Naive thymus-derived CD4-positive, alpha-beta T cell (primary cell): ENCODE measurements at places on chromosomes 3 and 15. TPM values are rescaled to one million over a fixed set of nuclear protein-coding genes. Genes with fewer than 3 reads are reported as not detected.

DNA sequence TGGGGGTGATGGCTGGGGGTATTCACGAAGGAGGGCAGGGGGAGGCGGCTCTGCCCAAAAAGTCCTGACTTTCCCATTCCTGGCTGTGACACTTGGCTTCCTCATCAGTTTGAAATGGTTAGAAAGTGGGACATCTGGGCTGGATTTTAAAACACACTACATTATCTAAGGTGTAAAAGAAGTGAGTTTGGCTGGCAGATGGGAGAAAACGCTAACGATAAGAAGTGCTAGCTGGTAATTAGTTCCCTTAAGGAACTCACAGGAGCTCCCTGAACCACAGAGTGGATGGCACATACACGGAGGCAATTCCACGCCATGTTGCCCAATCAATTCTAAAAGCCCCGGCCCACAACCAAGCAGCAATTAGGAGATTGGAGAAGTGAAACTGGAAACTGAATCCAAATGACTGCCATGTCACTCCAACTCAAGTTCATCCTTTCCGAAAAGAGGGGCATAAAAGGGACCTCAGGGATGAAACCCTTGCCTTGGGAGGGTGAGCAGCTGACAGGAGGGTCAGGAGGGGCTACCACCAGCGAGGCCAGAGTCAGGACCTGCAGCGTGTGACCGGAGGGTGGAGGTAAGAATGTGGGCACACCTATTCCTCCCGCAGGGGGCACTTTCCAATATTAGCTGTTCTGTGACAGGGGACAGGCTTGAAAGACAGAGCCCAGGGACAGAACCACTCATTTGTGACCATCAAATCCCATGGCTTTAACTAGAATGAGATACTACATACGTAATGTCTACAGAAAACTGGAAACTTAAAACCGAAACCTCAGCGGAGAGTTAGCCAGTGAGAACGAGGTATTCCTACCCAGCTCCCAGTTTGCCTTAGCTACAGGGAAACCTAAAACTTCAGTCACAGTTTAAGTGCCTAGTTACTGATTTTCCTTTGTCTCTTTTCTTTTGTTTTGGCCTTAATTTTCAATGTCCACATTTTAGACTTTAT lies 95.3 kb upstream of the OXTR start:
- no peak for DNase-seq

DNA sequence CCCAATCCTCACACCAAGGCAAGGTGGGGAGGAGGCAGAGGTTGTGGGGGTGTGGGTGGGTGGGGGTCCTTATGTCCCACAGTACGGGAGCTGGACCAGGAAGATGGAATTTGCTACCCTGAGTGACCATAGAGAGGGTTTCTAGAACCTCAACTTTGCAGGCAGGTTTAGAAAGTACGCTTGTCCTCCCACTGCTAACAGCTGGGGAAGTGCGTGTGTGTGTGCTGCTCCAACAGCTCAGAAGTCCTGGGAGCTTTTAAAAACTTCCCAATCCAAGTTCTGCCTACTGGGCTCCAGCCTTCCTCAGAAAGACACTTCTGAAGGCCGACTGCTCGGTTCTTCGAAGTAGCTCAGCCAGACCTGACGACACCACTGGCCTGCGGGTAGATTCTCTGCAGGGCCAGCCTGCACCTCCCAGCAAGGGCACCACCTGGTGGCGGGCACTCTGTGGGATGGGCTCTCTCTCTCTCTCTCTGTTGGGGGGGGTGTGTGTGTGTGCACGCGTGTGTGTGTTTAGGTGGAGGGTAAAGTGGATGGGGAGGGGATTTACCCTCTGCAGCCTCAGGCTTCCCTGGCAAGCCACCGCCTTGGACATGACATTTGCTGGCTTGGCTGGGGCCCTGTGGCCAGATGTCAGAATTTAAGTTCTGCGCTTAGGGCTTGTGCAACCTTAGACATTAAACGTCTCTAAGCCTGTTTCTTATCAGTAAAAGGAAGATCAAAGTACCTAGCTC lies 15.6 kb downstream of the TMEM158 start:
- peak; percentile 71 for DNase-seq

Gene NR2E3
- total RNA-seq = not detected

DNA sequence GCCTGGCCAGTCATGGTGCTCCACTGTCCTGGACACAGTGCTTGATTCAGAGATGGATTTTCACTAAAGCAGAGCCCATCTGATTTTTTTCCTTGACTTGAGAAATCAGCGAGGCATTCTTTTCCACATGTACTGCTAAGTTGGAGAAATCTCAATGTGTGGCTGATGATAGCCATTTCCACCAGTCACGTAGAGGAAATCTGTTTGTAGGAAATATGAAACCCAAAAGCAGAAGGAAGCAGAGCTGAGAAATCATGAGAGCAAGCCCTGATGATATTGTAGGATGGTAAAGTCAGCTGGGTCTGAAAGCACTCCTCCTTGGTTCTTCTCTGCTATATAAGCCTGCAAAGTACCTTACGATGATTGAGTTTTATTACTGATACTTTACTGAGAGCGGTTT lies 1233.4 kb downstream of the ROBO2 start:
- no peak for DNase-seq

Gene GPR27
- total RNA-seq = 4.7 TPM

GRCh38 chr3:16462679-16463078 lies 50.8 kb downstream of the RFTN1 start:
- peak; percentile 51 for DNase-seq

DNA sequence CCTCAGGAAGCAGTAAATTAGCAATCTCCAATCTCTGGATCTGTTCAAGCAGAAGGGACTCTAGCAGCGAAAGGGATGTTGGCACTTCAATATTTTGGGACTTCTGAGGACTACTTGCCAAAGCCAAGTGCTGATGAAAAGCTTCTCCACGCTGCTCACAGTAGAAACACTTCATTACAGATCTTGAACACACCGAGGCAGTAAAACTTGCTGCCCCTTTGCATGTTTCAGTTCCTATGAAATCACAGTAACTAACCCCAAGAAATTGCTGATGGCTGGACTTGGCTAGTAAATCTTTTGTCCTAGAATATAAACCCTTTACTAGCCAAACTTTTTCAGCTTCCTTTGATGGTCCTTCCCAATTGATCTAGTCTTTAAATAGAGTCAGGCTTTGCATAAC lies 750.5 kb upstream of the GRM7 start:
- DNase-seq = no peak

Gene CHL1
- total RNA-seq = not detected
